GM23248 (cell line): ENCODE measurements at places on chromosomes 7 and 10.

DNA sequence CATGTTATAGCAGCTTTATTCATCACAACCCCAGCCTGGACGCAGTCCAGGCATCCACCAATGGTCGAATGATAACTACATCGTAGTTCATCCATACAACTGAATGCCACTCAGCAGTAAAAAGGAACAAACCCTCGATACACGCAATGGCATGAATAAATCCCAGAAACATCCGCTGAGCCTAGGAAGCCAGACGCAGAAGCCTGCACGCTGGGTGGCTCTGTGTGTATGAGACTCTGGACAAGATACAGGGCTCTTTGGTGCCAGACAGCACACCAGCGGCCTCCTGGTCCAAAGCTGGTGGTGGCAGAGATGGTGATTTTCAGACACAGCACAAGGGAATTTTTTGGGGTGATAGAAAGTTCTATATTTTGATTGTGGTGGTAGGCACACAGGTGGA is 10.0 kb upstream of the CRYGN start:
- no peaks in the 10 kb centered on the region for H3K36me3 ChIP-seq
- H3K27ac ChIP-seq, result no peak overlapping the region
- H3K4me1 ChIP-seq, result no peaks in the 10 kb centered on the region

- H3K4me1 ChIP-seq, result no peaks in the 10 kb centered on the region
- H3K36me3 ChIP-seq, result no peaks in the 10 kb centered on the region
- H3K27me3 ChIP-seq, result peaks cover 51% of the 10 kb centered on the region; the same call in 1 of the 2 replicates
Observed at GRCh38 chr10:49237985-49238384, 49.8 kb upstream of the TMEM273 start.

DNA sequence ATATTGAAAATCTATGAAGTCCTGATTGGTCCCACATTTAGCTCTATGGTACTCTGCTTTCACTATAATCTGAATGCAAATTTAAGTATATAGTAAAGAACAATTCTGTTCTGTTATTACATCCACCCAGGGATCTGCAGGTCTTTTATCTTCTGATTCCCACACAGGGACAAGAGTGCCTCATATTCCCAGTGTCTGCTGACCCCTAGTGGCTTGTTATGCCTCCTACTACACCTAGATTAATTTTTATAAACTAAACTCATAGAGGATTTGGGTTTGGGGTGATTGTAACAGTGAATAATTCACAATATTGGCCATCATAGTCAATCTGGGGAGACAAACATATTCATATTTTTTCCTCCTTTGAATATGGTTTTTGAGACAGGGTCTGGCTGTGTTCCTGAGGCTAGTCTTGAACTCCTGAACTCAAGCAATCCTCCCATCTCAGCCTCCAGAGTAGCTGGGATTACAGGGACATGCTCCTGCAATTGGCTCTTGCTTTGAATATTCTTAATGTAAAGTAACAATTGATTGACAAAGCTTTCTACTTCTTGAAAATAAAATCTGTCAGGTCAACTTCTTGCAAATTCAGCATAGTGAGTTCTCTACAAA is 282.1 kb downstream of the KCND2 start:
- H3K4me1 ChIP-seq, result no peaks in the 10 kb centered on the region; the same call in 1 of the 2 replicates
- no peak overlapping the region for H3K4me3 ChIP-seq
- DNase-seq, result peak; percentile 73
- no peaks in the 10 kb centered on the region for H3K36me3 ChIP-seq
- no peak overlapping the region for H3K27ac ChIP-seq

DNA sequence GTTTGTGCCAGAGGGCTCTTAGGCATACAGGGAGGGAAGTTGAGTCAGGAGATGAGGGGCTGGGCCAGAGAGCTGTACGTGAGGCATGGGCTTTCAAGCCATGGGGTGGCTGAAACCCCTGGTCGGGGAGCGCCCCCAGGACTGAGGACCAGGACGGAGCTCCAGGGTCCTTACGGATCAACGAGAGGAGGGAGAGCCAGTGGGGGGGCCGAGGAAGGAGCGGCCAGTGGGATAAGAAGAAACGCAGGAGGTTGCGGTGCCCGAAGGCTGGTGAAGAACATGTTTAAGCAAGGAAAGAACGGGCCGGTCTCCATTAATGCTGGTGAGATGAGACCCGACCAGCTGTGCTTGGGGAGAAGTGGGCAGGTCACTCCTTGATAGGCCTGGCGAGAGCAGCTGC is 43.6 kb upstream of the BHLHA15 start:
- H3K4me1 ChIP-seq, result no peaks in the 10 kb centered on the region
- DNase-seq, result no peak
- no peaks in the 10 kb centered on the region for H3K36me3 ChIP-seq

DNA sequence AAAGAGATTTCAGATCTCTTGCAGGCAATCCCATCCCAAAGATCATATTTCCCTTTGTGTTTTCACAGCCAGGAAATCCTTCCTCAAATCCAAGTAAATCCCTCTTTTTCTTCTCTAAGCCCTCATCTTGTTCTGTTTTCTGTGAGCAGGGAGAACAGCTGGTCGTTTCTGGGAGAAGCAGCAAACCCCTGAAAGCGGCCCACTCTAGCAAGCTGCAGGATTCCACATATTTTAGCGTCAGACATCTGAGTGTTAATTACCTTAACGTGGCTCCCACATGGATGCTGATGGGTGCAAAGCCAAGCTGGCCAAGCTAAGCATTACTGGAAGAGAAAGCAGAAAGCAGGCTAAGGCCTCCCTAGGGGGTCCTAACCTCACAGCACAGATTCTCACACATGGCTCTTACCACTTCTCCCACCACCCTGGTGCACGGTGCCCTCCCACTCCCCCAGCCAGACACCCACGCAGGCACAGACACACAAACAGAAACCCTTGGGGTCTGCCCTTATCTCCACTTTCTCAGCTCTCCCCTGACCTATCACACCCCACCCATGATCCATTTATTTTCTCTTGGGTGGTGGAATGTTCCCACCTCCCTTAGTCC is 551.0 kb upstream of the AUTS2 start:
- H3K4me1 ChIP-seq, result no peaks in the 10 kb centered on the region
- H3K27ac ChIP-seq, result no peak overlapping the region
- H3K36me3 ChIP-seq, result no peaks in the 10 kb centered on the region
- H3K27me3 ChIP-seq, result no peaks in the 10 kb centered on the region
- no peak overlapping the region for H3K4me3 ChIP-seq
- DNase-seq, result no peak

GRCh38 chr7:33750177-33750576 is 155.2 kb upstream of the BMPER start:
- no peak overlapping the region for H3K27ac ChIP-seq
- peaks cover 24% of the 10 kb centered on the region for H3K4me1 ChIP-seq
- no peaks in the 10 kb centered on the region for H3K36me3 ChIP-seq
- H3K4me3 ChIP-seq, result no peak overlapping the region
- no peaks in the 10 kb centered on the region for H3K27me3 ChIP-seq

- H3K4me3 ChIP-seq, result no peak overlapping the region
- peaks cover 6% of the 10 kb centered on the region for H3K4me1 ChIP-seq
- H3K36me3 ChIP-seq, result peaks cover 14% of the 10 kb centered on the region; the same call in 1 of the 2 replicates
- H3K27me3 ChIP-seq, result no peaks in the 10 kb centered on the region
Observed at GRCh38 chr10:109880886-109881768, 42.2 kb downstream of the XPNPEP1 start.

DNA sequence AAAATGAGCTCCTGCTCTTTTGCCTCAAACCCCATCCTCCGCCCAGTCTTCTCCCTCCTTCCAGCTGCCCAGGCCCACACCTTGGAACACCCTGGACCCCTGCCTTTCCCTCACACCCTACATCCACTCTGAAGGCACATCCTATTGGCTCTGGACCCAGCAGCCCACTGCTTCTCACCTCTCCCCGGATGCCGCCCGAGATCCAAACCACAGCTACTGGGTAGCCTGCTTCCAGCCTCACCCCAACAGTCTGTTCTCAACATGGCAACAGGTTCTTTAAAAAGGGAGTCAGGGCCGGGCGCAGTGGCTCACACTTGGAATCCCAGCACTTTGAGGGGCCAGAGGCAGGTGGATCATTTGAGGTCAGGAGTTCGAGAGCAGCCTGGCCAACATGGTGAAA is 9.5 kb upstream of the SMARCD3 start:
- no peak overlapping the region for H3K27ac ChIP-seq
- peaks cover 25% of the 10 kb centered on the region for H3K27me3 ChIP-seq
- no peaks in the 10 kb centered on the region for H3K36me3 ChIP-seq
- no peak overlapping the region for H3K4me3 ChIP-seq
